Posterior vena cava (tissue), 2 donors: ENCODE measurements at places on chromosomes 3 and 15.
A peak's percentile ranks its signal among the peaks of the same experiment; 100 is the strongest.

DNA sequence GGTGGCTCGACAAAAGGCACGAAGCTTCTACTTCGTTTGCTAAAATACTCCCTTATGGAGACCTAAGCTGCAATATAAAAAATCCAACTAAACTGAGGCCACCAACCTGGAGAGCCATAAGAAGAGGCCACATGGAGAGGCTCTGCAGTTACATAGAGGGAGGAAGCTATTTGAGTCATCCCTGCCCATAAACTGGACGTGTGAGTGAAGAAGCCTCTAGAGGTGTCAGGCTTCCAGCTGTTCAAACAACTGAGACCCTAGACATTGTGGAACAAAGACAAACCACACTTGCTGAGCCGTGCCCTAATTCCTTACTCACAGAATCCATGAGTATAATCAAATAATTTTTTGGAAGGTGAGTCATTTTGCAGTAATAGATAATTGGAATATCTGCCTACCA, 50.2 kb upstream of the GMNC start:
- no peak for DNase-seq

GRCh38 chr15:81097890-81098280, 36.2 kb upstream of the CFAP161 start:
- DNase-seq, result no peak

- DNase-seq, result no peak
Measured at GRCh38 chr3:95215437-95215957, 1152.6 kb downstream of the NSUN3 start.

GRCh38 chr15:81480645-81481053, 106.6 kb upstream of the TMC3 start:
- no peak for DNase-seq

DNA sequence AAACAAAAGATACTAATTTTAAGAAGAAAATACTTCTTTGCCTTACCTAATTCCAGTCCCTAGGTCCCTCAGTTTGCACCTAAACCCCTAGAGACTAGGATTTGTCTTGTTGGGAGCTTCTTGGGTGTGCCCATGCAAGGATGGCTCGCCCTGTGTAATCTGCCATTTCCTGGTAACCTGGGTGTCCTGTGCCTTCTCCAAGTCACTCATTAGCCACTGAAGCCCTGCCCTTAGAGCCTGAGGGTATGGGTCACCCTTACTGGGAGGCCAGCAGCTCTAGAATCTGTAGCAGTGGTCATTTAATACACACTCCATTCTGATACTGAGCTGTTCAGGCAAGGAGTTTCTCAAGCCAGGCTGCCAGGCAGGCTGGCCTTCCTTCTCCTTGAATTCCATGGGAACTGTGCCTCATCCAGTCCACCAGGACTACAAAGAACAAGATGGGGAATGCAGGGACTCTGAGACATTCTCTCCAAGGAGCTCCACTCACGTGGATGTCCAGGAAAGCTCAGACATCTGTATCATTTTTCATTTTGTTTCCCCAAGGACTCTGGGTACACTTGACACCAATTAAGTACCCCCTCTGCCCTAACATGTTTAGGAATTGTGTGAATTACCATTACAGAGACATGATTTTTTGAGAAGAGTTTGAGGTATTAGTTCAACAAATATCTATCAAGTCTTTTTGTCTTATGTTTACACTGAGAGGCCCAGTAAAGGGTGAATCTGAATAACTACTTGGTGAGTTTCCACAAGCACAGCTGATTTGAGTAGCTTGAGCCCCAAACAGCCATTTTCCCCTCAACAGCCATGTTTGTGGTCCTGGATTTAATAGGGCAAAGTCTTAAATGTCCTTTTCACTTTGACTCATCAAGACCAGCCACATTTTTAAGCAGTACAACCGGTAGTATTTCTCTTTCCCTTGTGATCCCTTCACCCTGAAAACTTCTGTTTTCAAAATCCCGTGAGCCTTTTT, 52.6 kb downstream of the ARNT2 start:
- no peak for DNase-seq

GRCh38 chr3:13673207-13673606, 124.3 kb downstream of the FBLN2 start:
- no peak for DNase-seq

DNA sequence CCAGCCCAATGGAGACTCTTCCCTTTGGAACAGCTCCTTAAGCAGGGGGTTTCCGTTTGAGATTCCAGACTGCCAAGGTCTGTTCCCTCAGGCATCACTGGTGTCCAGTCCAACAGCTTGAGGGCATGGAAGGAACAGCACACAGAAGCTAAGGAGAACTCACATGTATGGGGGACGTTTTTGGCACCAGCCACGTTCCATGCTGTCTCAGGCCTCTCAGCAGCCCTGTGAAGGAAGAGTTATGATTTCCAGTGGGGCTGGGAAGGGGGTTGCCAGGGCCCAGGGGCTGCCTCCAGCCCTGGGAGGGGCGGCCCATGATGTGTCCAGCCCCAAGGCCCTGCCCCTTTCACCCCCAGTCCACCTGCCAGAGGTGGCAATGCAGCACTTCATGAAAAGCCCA, 7.5 kb upstream of the RHO start:
- DNase-seq, result no peak

DNA sequence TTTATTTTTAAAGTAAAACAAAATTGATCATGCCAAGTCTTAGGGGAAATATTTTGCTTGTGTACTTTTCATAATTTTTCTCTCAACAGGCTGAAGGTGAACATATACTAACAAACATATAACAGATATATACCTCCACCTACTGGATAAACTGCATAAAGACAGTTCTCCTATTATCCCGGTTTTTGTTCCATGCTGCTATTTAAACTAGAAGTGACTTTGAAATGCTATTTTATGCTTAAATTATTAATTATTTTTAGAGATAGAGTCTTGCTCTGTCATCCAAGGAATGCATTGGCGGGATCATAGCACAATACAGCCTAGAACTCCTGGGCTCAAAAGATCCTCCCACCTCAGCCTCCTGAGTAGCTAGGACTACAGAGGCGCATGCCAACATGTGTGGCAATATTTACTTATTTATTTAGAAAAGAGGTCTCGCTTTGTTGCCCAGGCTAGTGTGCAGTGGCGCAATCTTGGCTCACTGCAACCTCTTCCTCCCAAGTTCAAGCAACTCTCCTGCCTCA, 49.8 kb downstream of the ST3GAL6 start:
- no peak for DNase-seq

DNA sequence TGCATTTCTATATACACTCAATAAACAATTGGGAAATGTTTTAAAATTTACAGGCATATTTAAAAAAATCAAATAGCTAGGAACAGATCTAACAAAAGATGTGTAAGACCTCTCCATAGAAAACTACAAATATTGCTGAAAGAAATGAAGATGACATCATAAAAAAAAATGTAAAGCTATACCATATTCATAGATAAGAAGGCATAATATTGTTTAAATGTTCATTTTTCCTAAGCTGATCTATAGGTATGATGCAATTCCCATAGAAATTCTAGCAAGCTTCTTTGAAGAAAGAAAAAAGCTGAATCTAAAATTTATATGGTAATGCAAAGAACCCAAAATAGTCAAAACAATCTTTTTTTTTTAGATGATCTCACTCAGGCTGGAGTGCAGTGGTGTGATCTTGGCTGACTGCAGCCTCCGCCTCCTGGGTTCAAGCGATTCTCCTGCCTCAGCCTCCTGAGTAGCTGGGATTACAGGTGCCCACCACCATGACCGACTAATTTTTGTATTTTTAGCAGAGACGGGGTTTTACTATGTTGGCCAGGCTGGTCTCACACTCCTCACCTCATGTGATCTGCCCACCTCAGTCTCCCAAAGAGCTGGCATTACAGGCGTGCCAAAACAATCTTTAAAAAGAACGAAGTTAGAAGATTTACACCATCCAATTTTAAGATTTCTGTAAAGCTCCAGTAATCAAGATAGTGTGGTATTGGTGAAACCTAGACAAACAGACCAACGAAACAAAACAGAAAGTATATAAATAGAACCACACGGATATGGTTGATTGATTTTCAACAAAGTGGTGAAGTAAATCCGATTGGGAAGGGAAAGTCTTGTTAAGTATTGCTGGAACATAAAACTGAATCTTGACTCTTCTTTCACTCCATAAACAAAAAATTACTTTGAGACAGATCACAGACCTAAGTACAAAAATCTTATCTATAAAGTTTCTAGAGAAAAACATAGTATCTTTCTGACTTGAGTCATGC, 6.3 kb upstream of the BHLHE40 start:
- DNase-seq, result no peak

GRCh38 chr15:91521996-91522395, 331.5 kb upstream of the SLCO3A1 start:
- no peak for DNase-seq

DNA sequence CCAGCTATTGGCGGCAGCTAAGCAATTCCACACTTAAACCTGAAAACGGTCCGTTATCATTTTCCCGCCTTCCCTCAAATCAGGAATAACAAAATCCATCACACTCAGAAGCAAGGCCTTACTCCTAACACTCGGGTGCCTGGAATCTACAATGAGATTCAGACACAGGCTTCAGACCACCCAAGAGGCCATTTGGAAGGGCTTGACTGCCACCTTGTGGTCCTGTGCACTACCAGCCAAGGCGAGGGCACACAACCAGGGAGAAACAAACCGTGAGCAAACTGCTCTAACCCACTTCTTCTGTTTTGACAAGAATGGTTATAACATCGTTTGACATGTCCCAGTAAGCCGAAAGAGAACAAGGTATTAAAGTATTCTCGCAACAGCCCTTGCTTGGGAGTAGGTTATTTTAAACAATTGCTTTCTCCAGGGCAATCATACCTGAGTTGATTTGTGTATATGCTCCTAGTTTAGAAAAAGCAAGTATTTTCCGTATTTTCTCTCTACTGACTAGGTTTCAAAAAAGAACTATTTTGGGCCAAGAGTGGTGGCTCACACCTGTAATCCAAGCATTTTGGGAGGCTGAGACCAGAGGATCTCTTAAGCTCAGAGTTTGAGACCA, 40.1 kb upstream of the TAFA4 start:
- DNase-seq, result no peak

- no peak for DNase-seq
Measured at GRCh38 chr3:52032702-52033408, 23.5 kb downstream of the DUSP7 start.

DNA sequence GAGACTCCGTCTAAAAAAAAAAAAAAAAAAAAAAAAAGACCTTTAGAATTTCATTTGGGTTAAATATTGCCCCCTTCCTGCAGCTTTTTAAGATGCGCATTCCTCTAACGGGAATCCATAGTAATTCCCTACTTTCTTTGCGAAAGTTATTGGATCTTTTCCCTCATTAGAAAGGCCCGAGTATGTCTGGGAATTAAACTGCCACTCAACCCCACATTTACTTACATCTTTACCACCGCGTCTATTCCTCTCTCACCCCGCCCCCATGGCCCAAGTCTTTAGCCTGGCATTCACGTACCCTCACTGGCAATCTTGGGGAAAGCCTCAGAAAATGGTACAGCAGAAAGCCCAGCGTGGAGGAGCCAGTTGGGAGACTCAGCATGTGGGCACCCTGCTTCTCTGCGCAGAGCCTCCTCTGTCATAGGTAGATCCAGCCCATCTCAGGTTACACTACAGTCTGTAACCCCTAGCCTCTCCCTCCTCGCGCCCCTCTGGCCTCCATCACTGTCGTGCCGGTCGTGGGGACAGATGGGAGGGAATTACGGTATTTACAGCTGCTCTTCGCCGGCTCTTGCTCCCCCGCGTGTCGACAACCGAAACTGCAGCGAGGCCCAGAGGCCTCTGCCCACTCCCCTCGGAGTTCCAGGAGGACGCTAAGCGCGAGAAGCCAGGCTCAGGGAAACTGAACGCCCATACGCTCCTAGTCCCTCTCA, 6.4 kb upstream of the ANKDD1A start:
- peak; percentile 94 for DNase-seq

- no peak for DNase-seq
Measured at GRCh38 chr3:190084983-190085382, 35.7 kb downstream of the P3H2 start.

GRCh38 chr15:82135638-82136037, 89.8 kb upstream of the MEX3B start:
- DNase-seq, result no peak

GRCh38 chr3:23840521-23840920, 34.8 kb downstream of the UBE2E1 start:
- DNase-seq, result no peak

GRCh38 chr3:52250122-52250521, 4.6 kb downstream of the PPM1M start:
- DNase-seq, result peak; percentile 34

GRCh38 chr3:186965141-186965879, 35.0 kb downstream of the ST6GAL1 start:
- no peak for DNase-seq

- no peak for DNase-seq
Measured at GRCh38 chr15:63573533-63573932, 23.7 kb upstream of the FBXL22 start.
